ENCODE measurements at places on chromosomes 1 and 21. TPM values are rescaled to one million over a fixed set of nuclear protein-coding genes. Genes with fewer than 3 reads are reported as not detected.

The LCE2C gene
- polyA plus RNA-seq = not detected

The SH2D2A gene
- polyA plus RNA-seq = 0.49 TPM

The EPHB2 gene
- polyA plus RNA-seq = 15.2 TPM

GRCh38 chr1:230103306-230104173 lies 36.5 kb downstream of the GALNT2 start:
- DNase-seq = no peak

- no peak for DNase-seq
Measured at GRCh38 chr1:230735447-230735846, 11.7 kb upstream of the CAPN9 start.

The CPTP gene
- 20.2 TPM for polyA plus RNA-seq

DNA sequence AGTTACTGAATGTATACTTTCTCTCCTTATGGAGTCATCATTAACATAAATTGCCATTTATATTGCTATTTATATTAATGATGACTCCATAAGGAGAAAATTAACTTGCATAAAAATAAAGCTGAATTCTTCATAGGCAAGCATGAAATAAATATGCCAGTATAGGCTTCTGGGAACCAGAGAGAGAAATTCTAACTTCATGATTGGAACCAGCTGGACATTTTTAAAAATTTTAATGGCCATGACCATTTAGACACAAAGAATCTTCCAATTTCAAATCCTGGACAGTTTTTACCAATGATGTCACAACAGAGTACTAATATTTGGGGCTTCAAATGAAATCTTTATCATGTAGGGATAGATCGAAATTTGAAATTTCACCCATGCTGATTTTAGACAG lies 268.7 kb downstream of the PTGER3 start:
- DNase-seq = no peak

The LDLRAD1 gene
- not detected for polyA plus RNA-seq

The CHI3L1 gene
- polyA plus RNA-seq = 1.7 TPM

The LCE3E gene
- not detected for polyA plus RNA-seq

DNA sequence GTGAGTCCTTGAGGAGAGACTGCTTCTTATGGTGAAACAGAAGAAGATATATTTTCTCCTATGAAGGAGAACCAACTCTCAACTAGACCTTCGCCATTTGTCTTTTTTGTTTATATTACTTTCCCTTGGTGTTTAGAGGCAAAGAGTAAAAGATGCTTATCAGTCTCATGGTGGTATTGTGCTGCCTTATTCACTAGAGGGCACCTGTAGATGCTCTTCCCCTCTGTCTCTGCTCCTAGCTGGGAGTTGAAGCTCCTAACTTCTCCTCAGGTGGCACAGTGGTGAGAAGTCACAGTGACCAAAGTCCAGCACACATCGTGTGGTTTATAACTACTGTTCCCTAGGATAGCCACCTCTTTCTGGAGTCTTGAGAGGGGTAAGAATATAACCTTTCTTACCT lies 1359.6 kb downstream of the PLA2G4A start:
- no peak for DNase-seq

- no peak for DNase-seq
Measured at GRCh38 chr1:48006264-48006663, 9.1 kb upstream of the TRABD2B start.

GRCh38 chr1:116833718-116834117 lies 76.0 kb upstream of the PTGFRN start:
- no peak for DNase-seq

DNA sequence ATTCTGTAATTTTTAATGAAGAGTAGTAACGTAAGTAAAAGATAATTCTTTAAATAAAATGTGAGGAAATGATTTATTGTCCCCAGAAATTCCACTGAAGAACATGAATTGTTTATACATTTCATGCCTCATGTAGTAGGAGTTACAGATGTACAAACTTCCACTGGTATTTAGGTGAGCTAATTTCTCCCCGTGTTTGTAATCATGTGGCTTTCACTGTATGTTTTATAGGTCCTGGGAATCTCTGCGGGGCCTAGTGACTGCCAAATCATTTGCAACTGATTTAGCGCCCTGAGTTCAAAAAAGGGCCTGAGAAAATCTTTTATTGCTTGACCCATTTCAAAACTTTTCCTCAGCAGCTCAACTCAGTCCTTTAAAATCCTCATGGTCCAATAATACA lies 30.5 kb upstream of the FASLG start:
- no peak for DNase-seq

Data from hindlimb muscle (tissue), 1 donor.